HT1080 (cell line): ENCODE measurements at places on chromosomes 7 and 10. TPM values are rescaled to one million over a fixed set of nuclear protein-coding genes. Genes with fewer than 3 reads are reported as not detected.

DNA sequence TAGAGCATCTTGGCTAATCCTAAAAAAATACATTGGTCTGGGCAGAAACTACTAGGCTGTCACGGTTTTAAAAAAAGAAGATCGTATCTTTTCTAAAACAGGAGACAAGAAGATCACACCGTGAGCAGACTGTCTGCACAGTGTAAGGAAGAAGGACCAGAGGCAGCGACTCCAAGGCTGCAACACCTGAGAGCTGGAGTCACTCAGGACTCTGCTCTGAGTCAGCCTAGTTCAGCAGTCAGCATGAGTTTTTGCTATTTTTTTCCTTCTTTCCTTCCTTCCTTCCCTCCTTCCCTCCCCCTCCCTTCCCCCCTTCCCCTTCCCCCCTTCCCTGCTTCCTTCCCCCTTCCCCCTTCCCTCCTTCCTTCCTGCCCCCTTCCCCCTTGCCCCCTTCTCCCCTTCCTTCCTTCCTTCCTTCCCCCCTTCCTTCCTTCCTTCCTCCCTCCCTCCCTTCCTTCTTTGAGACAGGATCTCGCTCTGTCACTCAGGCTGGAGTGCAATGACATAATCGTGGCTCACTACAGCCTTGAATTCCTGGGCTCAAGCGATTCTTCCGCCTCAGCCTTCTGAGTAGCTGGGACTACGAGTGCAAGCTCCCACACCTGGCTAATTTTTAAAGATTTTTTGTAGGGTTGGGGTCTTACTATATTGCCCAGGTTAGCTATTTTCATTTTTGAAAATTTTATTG, 24.4 kb downstream of the BAG3 start:
- DNase-seq, result no peak

The EZH2 gene
- 25.1 and 30.2 TPM in 2 replicates for total RNA-seq

GRCh38 chr7:66050990-66051448, 24.6 kb upstream of the ASL start:
- peak; percentile 82 for DNase-seq

- no peak for DNase-seq
Observed at GRCh38 chr10:117938104-117938503, 108.6 kb downstream of the RAB11FIP2 start.

DNA sequence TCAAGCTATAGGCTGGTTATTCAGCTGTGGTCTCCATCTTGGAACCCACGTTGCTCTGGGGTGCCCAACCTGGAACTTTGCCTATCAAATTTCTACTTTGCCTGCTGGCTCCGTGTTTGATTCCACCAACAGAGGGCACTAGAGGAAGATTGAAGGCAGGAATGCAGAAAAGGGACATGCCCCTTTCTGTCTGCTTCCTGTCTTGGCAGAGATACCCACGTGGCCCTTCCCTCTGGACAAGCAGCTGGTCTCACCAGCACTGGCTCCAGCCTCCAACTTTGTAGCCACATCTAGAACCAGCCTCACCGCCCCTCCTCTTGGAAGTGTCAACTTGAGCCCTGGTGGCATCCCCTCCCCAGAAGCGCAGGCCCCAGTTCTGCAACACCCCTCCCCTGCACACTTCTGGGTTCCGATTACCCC, 52.1 kb upstream of the ZNF438 start:
- DNase-seq, result peak; percentile 70

The SNCG gene
- 3.9 and 7.2 TPM in 2 replicates for total RNA-seq

DNA sequence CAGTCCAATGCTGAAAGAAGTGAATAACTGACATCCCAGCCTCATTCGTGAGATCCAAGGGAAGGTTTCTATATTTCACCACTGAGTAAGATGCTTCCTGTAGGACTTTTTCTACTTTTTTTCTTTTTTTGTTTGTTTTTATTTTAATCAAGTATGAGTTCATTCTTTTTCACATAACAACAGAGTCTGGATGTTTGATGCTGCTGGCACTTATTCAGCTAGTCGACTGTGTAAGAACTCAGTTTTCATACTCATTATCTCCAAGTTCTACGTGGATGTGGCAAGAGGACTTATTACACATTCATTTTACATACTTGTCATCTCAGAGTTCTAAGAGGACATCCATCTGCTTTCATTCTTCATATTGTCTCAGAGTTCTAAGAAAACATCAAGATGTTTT, 86.9 kb downstream of the CPXM2 start:
- DNase-seq, result no peak

GRCh38 chr10:59181668-59182067, 5.2 kb downstream of the PHYHIPL start:
- peak; percentile 48 for DNase-seq

- no peak for DNase-seq
Observed at GRCh38 chr7:122291189-122291588, 13.4 kb downstream of the FEZF1 start.

The NPSR1 gene
- total RNA-seq, result not detected in 2 replicates

The RFC2 gene
- 103 and 114 TPM in 2 replicates for total RNA-seq

DNA sequence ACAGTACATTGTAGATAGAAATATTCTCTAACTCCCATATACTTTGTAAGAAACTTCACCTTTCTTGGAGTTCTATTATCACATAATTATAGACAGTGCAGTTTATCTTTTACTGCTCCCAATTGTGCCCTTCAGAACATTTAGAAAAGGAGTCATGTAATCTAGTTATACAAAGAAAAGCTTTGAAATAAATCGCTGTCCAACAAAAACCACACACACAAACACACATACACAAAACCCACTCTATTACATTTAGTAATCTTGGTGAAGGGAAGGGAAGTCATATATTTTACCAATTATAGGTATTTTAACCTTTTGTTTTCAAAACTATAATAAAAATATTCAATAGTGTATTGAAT, 26.9 kb downstream of the ARL4A start:
- no peak for DNase-seq

- DNase-seq, result no peak
Observed at GRCh38 chr7:1559626-1560590, 3.9 kb upstream of the TMEM184A start.

The MMP21 gene
- total RNA-seq, result not detected in 2 replicates

DNA sequence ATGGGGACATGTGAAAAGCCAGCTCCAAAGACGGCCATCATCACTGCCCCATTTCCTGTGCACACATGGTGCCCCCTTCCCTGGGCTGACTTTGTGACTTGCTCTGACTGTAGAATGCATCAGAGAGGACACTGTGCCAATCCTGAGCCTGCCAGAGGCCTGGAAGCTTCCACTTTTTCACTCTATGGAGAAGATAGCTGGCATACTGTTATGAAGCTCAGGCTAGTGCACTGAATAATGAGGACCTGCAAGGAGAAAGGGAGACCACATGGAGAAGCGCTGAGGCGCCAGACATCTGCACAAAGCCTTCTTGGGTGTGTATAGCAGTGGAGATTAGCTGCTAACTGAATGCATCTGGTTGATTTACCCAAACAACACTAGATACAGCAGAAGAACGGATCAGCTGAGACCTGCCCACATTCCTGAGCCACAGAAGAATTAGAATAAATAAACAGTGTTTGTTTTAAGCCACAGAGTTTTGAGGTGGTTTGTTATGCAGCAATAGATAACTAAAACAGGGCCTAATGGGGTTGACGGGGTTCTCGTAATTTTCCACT, 58.9 kb upstream of the C10orf90 start:
- DNase-seq, result no peak

DNA sequence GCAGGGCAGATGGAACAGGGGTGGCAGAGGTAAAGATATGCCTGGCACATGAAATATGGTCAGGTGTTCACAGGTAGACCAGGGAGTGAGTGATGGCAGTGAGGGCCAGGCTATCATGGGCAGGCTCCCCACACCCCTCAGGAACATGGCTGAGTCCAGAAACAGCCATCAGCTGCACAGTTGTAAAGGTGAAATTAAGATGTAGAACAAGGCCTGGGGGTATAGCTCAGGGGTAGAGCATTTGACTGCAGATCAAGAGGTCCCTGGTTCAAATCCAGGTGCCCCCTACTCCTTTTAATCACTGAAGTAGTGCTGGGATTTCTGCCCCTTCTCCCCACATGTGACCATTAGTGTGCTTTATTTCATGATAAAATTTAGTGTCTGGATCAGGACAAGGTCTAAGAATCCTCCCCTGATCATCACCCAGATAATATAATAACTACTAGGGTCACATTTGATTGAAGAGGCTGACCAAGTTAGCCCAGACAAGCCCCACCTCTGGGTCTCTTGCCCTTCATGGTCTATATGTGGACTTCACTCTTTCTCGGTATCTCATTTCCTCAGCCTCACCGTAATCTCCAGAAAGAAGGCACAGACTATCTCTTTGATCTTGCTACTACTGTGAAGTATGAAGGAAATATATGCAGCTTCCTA, 69.0 kb downstream of the ZNF783 start:
- DNase-seq, result peak; percentile 71

DNA sequence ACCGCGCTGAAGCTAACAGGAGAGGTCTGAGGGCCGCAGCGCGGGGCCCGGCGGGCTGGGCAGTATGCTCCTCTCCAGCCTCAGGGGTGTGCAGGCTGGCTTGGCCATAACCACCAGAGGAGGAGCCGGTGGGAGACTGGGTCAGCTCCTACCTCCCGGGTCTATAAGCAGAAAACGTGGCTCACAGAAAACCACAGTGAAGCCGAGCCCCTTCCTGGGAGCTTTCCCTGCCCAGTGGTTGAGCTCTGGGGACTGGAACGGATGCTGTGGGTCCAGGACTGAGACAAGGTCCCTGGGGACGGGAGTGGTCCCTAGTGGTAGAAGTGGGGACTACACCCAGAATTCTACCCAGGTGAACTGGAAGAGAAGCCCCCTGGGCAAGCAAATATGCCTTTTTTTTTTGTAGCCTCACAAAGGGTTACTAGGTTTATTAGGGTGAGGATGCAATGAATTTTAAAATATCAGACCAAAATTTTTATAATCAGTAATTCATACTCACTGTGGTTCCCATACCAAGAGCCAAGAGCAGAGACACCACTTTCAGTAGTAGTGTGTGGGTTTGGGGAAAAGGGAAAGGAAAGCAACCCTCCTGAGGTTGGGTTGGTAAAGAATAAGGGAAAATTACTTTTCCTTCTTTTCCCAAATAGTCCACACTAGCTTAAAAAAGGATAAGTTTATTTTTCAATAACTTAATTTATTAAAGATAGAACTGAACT, 67.9 kb upstream of the PRKCQ start:
- peak; percentile 47 for DNase-seq

DNA sequence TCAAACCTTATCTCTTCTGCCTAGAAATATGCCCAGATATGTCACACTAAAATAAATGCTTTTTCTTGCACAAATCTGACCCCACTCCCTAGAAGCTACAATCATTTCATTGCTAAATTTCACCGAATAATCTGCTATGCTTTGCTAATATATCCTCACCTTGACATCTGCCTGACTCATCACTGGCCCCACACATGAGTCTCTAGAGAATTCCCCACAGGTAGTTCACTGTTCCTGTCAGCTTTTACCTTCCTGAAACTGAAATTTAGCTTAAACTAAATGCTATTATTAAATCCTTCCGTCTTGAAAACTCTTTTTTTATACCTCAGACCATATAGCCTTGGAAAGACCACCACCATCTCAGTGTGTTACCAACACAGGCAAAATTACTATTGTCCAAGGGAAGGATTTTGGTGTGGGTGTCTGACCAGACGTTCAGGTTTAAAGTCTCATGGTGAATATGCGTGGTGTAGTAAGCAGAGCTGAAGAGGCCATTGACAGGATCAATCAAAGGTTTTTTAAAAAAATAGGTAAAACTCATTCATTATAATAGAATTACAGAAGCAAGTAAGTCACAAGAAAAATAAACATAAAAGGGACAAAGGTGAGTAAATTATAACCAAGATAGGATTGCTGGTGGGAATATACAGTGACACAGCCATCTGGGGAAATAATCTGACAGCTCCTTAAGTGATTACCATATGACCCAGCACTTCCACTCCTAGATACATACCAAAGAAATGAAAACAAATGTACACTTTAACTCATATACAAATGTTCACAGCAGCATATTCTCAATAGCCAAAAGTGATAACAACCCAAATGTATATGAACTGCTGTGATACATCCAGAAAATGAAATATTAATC, 173.5 kb downstream of the KMT2E start:
- DNase-seq, result no peak

DNA sequence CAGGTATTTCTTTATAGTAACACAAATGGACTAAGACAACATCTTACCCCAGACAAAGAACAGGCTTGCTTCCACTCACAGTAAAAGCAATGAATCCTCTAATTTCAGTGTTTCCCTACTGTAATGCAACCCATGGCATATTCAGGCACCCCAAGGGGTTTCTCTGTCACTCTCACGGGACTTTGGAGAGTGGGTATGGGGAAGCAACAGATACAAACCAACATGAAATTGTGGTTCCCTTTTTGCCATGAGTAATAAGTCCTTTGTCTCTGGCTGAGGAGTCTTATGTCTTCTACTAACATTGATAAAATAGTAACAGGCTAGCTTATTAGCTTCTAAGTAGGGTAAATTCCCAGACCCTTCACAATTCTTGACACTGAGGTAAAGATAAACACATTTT, 51.4 kb upstream of the AOAH start:
- DNase-seq, result no peak

The SLC16A12 gene
- 0.20 and 0.26 TPM in 2 replicates for total RNA-seq

The CRPPA gene
- 0.74 and 1.4 TPM in 2 replicates for total RNA-seq

DNA sequence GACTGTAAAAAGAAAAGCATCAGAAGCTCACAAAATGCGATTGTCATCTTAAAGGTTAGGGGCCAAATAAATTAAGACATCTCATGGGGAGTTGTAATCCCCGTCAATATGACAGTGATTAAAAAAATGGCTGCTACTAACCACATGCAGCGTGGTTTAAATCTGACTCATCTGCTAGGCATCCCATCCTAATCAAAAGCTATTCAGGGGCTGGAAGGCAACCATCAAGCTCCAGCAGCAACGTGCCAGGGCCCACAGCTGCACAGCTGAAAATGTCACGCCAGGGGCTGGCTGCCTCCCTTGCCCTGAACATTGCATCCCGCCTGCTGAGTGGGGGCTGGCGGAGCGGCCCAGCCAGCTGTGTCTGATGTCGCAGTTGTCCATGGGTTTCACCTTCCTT, 66.3 kb upstream of the FRMD4A start:
- peak; percentile 96 for DNase-seq

- DNase-seq, result peak; percentile 74
Observed at GRCh38 chr10:102555781-102556328, 52.1 kb downstream of the SUFU start.

GRCh38 chr7:118288098-118288497, 63.6 kb downstream of the ANKRD7 start:
- DNase-seq, result peak; percentile 68

The STAG3 gene
- total RNA-seq, result 0.10 and 0.23 TPM in 2 replicates
